ENCODE measurements at places on chromosomes 6 and 20.

- DNase-seq = no peak
These were observed 4.8 kb upstream of the MRPS10 start for GRCh38 chr6:42222448-42222847.

GRCh38 chr6:75368151-75368779, 83.7 kb upstream of the TMEM30A start:
- DNase-seq = no peak

DNA sequence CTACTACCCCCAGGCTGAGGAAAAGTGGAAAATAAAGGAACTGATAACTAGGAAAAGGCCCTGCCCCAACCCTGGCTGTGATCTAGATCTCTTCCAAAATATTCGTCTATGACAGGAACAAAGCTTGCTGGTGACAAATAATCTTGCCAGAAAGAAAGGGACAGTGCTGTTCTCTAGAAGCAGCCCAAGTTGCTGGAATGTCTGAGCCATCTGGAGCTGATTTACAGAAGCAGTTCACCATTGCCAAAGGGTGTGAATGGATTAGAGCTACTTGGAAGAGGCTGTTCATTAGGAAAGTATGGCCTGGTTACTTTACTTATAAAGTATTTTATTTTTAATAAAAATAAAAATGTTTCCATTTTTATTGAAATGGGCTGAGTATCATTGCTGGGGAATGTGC, 146.3 kb downstream of the EPM2A start:
- no peak for DNase-seq

GRCh38 chr20:52924411-52925271, 47.5 kb upstream of the TSHZ2 start:
- DNase-seq = no peak

GRCh38 chr6:149234051-149234962, 83.2 kb upstream of the TAB2 start:
- peak; percentile 59 for DNase-seq

DNA sequence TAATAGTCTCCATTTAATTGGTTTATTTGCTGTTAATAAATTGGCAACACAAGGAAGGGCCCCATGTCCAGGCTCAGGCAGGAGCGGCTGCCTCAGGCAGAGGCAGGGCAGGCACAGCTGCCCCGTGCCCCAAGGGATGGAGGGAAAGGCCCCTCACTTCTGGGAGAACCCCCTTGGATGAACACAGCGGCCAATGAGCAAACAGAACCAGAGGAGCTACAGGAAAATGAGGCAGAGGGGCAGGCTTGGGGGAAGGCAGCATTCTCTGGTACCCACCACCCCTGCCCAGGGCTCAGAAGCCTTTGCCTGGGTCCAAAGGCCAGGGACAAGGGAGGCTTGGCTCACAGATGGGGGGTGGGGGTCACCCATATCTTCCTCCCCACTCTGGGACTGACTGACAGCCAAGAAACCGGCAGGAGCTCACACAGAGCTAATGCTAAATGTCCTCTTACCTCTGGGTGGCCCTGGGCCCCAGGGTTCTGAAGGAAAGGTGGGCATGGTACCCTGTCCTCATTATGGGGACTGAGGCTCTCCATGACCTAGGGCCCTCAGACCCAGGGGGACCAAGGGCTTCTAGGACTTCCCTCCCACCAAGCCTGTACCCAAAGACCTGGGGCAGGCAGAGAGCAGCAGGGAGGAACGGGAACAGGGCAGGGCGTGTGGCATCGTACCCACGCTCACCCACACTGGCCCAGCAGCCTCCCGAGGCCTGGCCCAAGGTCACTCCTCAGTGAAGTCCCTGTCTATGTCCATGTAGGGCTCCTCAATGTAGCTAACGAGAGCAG, 47.0 kb downstream of the MYH7B start:
- no peak for DNase-seq

GRCh38 chr6:1163501-1163900, 148.4 kb upstream of the FOXQ1 start:
- DNase-seq = no peak

DNA sequence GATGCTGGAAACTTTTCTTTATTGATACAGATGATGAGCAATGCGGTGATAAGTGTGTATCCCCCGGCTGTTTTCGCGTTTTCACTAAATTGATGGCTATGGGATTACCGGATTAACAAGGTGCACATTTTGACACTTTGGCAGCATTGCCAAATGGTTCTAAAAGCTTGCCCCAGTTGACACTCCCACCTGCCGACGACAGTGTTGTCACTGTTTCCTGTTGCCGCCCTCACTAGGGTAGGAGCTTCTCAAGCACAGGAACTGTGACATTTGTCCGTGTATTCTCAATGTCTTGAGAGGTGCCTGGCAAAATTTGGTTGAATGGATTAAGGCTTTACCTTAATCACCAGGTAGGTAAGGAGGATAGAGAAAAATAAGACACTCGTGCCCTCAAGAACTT, 9.8 kb upstream of the MAPK13 start:
- DNase-seq = peak; percentile 51

DNA sequence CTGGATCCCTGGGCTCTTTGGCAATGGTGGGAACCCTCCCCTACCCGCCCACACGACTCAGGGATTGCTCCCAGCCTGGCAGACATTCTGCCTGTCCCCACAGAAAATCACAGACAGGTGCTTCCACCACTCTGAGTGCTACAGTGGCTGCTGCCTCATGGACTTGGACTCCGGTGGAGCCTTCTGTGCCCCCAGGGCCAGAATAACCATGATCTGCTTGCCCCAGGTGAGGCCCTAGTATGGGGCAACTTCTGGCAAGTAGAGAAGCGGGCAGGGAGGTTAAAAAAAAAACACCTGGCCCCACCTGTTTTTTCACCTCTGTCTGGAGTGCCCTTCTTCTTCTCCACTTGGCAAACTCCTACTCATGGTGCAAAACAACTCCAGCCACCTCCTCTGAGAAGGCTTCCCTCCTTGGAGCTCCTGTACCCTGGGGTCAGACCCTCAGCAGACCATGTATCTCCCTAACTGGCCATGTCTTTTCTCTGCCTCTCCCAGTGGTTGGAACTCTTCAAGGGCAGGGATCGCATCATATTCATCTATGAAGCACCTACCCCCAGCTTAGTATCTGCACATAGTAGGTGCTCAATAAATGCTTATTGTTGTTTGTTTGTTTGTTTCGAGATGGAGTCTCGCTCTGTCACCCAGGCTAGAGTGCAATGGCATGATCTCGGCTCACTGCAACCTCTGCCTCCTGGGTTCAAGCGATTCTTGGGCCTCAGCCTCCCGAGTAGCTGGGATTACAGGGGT, 1.1 kb downstream of the CLPSL2 start:
- DNase-seq = no peak

- no peak for DNase-seq
These were observed 20.2 kb upstream of the NR2E1 start for GRCh38 chr6:108145639-108146038.

- no peak for DNase-seq
These were observed 185.8 kb upstream of the SGK1 start for GRCh38 chr6:134503585-134504281.

GRCh38 chr6:132400555-132400882, 756 bp downstream of the MOXD1 start:
- DNase-seq = no peak

GRCh38 chr6:152478377-152479010, 158.7 kb downstream of the SYNE1 start:
- no peak for DNase-seq

- DNase-seq = peak; percentile 11
These were observed 138.7 kb upstream of the SLC24A3 start for GRCh38 chr20:19073584-19074218.

All from KBM-7 (cell line).